ENCODE measurements at places on chromosomes 12 and 14.

GRCh38 chr12:88932457-88932856, 352.2 kb upstream of the KITLG start:
- no peak for DNase-seq

- DNase-seq, result no peak
Measured at GRCh38 chr14:104337351-104337750, 199.0 kb downstream of the KIF26A start.

DNA sequence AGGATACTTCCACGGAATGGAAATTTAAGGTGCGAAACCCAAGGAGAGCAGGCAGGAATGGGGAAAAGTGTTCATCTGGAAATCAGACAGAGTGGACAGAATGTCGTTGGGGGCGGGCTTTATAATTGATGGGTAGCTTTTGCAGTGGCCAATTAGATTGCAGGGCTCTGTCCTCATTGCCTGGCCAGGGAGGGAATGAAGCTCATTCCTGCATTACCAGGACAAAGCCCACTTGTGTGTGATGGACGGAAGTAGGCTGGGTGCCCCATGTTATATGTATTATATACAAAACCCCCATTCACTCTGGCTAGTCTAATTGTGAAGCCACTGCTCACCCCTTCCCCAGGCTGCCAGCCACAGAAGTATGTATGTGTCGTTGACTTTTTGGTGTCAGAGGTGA, 23.6 kb downstream of the ZNF664 start:
- DNase-seq, result no peak

- DNase-seq, result no peak
Measured at GRCh38 chr14:31934767-31935266, 142.3 kb upstream of the ARHGAP5 start.

GRCh38 chr12:67112586-67112985, 156.6 kb upstream of the CAND1 start:
- DNase-seq, result no peak

- DNase-seq, result no peak
Measured at GRCh38 chr12:57607958-57608663, 3.1 kb upstream of the ARHGEF25 start.

DNA sequence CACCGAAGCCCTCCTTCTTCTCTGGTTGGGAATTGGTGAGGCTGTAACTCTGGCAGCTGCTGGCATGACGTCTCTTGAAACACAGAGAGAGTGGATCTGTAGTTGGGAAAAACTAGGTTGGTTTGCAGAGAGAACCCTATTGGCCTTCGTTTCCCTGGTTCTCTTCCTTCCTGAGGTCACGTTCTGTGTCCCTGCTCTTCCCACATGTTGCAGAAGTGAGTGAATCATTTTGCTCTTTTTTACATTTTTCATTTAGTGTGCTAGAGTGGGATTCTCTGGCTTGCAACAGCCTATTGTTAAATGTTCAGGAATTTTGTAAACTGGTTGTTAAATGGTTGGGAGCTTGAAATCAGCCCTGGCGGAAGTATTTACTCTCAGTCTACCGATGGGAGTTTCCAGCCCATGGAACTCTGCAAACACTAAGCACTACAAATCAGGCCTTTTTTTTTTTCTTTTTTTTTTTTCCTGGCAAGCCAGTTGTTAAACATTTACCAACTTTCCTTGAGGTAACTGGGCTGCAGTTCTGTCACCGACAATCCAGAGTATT, 26.8 kb upstream of the CKAP4 start:
- no peak for DNase-seq

GRCh38 chr14:71441126-71441525, 491.1 kb upstream of the RGS6 start:
- DNase-seq, result no peak

GRCh38 chr12:124453419-124454351, 113.7 kb downstream of the NCOR2 start:
- DNase-seq, result peak; percentile 83

DNA sequence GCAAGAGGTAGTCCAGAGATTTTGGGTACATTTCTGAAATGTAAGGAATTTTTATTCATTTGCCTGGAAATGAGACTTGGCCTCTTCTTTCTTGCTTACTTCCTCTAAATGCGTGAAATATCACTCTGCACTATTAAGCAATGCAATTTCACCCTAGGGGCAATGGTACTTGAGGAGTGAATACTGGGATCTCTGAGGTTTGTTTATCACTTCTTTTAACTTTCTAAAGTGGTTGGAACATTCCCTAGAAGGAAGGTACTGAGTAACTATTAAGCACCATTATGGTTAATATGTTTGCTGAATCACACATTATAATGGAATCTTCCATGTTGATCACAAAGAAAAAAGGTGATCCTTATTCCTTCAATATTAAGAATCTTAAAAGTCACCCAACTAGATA, 120.9 kb upstream of the CAND1 start:
- no peak for DNase-seq

- DNase-seq, result no peak
Measured at GRCh38 chr14:92499234-92499633, 14.3 kb upstream of the RIN3 start.

GRCh38 chr14:31075144-31075543, 49.0 kb upstream of the STRN3 start:
- DNase-seq, result no peak

- DNase-seq, result no peak
Measured at GRCh38 chr14:35229084-35229791, 62.9 kb upstream of the PSMA6 start.

DNA sequence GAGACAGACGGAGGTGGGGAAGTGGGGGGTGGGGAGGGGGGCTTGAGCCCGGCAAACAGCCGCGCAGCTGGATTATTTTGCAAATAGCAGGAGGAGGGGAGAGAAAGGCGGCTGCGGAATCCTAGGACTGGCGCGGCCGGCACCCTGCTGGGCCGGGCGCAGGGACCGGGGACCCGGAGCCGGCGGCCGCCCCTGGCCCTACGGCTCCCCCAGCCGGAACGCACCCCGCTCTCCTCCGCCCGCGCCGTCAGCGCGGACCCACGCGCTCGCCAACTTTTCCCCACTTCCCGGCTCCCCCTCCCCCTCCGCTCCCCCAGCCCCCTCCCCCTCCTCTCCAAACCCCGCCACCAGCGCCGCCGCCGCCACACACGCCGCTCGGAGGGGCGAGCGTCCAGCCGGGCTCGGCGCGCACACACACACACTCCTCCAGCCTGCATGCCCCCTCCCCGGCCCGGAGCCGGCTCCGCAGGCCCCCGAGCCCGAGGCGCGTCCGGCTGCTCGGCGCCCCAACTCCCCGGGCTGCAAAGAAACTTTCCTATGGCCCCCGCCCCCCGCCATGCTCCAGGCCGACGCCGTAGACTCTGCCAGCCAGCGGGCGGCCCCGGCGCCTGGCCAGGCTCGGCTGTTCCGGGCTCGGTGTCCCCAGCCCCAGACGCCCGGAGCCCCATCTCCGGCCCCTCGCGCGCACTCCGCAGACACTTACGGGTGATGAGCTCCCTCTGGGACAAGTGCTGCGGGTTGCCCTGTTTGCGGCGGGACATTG, 1.4 kb downstream of the BCL11B start:
- DNase-seq, result peak; percentile 53

DNA sequence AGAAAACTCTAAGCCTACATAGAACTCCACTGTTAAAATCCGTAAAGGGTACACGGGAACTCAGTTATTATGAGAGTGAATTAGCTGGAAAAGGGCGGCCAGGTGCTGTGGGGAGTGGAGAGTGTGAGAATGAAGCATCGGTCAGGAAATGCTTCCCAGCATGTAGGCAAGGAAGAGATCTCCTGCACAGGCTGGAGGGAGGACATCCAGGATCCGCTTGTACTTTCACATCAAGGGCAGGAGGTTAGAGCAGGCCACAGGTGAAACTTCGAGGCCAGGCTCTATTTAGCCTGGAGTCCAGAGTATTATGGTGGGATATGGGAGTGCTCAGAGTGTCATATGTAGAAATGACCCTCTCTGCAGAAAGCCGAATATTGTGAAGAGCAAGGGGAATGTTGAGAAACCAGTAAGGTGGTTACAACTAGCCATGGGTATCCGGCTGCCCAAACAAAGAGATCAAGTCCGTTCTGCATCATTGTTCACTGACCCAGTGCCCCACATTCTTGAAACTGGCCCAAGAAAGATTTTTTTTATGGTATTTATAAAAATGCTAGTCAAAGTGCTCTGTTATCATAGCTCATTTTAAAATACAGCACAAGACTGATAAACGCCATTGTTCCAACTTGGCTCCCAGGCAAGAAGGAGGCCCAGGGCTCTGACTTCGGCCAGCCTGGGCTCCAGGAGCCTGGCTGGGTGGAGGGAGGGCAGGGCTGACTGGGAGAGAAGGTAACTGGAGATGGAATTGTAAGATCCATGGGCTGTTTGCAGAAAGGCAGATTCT, 79.4 kb upstream of the HIF1A start:
- DNase-seq, result no peak

- DNase-seq, result no peak
Measured at GRCh38 chr14:82447586-82447985, 913.9 kb upstream of the SEL1L start.

DNA sequence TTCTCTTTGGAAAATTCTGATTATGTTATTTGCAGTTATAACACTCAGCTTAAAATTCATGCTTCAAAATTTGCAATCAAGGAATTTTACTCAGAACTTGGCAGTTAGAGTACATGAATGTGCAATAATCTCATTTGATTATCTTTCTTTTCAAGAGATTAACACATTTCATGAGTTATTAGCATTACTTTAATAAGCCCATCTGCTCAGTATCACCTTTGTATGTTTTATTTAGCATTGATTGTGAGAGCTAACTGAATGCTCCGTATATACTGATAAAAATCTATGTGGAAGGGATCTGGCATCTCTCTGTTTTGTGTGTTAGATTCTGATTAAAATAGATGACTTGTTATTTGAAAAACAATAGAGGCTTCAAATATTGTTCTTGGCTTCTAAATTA, 55.6 kb upstream of the CPNE8 start:
- DNase-seq, result no peak

DNA sequence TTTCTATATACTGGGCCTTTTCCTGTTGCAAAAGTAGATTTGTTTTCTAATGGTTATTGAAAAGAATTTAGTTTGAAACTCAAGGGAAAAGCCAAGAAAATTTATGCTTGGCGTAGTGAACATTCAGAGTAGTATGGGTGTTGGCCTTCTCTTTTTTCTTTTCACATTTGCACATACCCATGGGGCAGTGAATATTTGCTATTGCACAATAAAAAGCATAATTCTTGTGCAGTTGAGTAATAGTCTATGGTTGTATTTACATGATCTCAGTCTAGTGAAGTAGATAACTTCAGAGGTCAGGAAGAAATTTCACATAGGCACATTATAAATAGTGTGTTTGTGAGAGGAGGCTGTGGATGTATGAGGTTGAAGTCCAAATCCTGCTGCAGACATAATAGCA, 158.1 kb downstream of the FLRT2 start:
- DNase-seq, result no peak

DNA sequence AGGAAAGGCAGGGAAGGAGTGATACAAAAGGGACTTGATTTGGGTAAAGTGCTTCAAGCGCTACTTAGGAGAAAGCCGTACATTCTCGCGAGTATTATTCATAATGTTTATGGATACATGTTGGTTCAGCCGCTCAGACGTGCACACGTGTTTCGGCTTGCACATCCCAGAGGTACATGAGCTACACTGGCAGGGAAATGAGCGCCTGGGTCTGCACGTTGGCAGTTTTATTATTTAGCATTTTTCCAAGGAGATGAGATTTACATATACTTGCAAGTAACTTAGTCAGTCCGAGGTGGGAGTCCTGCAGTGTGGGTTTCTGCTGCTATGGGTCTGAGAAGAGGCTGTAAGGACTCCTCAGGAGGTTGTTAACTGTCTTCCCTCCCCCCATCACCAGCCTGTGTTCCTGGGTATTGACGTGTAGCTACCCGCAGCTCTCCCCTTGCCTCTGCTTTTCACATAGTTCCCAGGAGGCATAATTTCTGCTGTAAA, 1.5 kb downstream of the PRKCH start:
- peak; percentile 51 for DNase-seq

GRCh38 chr12:92828565-92828964, 100.5 kb downstream of the EEA1 start:
- no peak for DNase-seq

GRCh38 chr12:16636435-16637055, 30.6 kb upstream of the LMO3 start:
- no peak for DNase-seq

- DNase-seq, result no peak
Measured at GRCh38 chr12:105270671-105271255, 34.8 kb upstream of the APPL2 start.

- no peak for DNase-seq
Measured at GRCh38 chr12:75665216-75665615, 153.8 kb upstream of the KRR1 start.

- DNase-seq, result no peak
Measured at GRCh38 chr12:99427104-99427503, 220.4 kb upstream of the GARIN6 start.

DNA sequence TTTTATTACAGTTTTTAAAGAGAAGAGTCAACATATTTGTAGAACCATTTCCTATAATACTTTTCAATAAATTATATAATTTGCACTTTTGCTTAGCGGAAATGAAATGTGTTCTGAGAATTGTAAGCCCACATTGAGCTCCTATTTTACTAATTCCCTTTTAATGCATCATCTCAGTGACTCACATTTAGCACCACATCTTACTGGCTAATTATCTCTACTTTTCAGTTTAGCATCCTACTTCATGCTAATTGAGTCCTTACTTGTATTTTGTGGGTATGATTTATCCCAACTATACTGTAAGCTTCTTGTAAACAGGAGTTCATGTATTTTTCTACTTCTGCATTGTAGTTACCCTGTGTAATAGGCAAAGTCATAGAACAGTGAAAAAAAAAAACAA, 67.5 kb downstream of the TMX1 start:
- DNase-seq, result no peak

- DNase-seq, result no peak
Measured at GRCh38 chr12:70784042-70784668, 136.4 kb downstream of the PTPRR start.
